Liver (tissue), 10 donors: ENCODE measurements at places on chromosomes 16 and 17.

GRCh38 chr16:5215901-5216300 lies 118.3 kb upstream of the EEF2KMT start:
- DNase-seq: no peak

- no peak for DNase-seq
Observed at GRCh38 chr17:56028837-56029236, 124.4 kb upstream of the ANKFN1 start.

GRCh38 chr16:22322021-22322471 lies 24.8 kb downstream of the POLR3E start:
- no peak for DNase-seq

DNA sequence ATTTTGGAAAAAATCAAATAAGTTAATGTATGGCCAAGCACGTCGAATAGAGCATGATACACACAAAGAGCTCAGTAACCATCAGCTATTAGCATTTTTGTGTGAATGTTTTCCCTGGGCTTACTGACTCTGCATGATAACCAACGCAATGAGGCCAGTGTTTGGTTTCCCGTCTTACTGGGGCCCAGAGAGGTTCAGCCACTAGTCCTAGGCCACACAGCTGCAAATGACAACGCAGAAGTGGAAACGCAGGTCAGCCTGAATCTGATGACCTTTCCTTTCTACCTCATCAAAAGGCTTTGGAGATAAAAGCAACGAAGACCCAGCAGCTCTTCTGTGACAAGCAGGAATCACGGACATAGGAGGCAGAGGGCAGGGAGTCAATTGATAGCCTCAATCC lies 7.2 kb upstream of the CACNG4 start:
- DNase-seq: no peak

GRCh38 chr16:88617268-88618031 lies 20.9 kb upstream of the IL17C start:
- DNase-seq: no peak

GRCh38 chr16:78499399-78499798 lies 399.9 kb downstream of the WWOX start:
- DNase-seq: no peak
